ENCODE measurements at places on chromosomes 4 and X. TPM values are rescaled to one million over a fixed set of nuclear protein-coding genes. Genes with fewer than 3 reads are reported as not detected.

The GIMD1 gene
- not detected for total RNA-seq

The MAPK10 gene
- total RNA-seq, result not detected

The RADX gene
- 12.0 TPM for total RNA-seq

The SMIM10L2A gene
- total RNA-seq, result 4.1 TPM

The SLC9B1 gene
- 1.4 TPM for total RNA-seq

The CXCL11 gene
- total RNA-seq, result not detected

The ADRA2C gene
- not detected for total RNA-seq

The CTAG1B gene
- total RNA-seq, result not detected

The S100G gene
- not detected for total RNA-seq

The NPY2R gene
- not detected for total RNA-seq

The HDX gene
- total RNA-seq, result 2.1 TPM

The CCNB3 gene
- 0.50 TPM for total RNA-seq

The ZCCHC18 gene
- total RNA-seq, result 5.9 TPM

The MPP1 gene
- 23.2 TPM for total RNA-seq

The FAM114A1 gene
- 0.83 TPM for total RNA-seq

The ZBTB49 gene
- 14.6 TPM for total RNA-seq

The SSX3 gene
- total RNA-seq, result not detected

The USP17L19 gene
- not detected for total RNA-seq

The MXRA5 gene
- not detected for total RNA-seq

The CAPN6 gene
- not detected for total RNA-seq

The CCNQ gene
- total RNA-seq, result 21.0 TPM

The HEPH gene
- not detected for total RNA-seq

The GAGE12J gene
- not detected for total RNA-seq

The ODAPH gene
- not detected for total RNA-seq

The TRO gene
- total RNA-seq, result 2.4 TPM

The DCLK2 gene
- total RNA-seq, result 0.23 TPM

The DUX4 gene
- not detected for total RNA-seq

The PITX2 gene
- total RNA-seq, result not detected

The CITED1 gene
- total RNA-seq, result not detected

The CSN1S1 gene
- not detected for total RNA-seq

The DRP2 gene
- total RNA-seq, result 0.48 TPM

The LUZP4 gene
- total RNA-seq, result not detected

The SLC16A2 gene
- total RNA-seq, result not detected

The VCX2 gene
- total RNA-seq, result not detected

The AMBN gene
- not detected for total RNA-seq

The DMRTC1 gene
- total RNA-seq, result 0.96 TPM

The TLR1 gene
- 17.7 TPM for total RNA-seq

The CACNA1F gene
- 1.2 TPM for total RNA-seq

The SLC25A4 gene
- 7.1 TPM for total RNA-seq
